Effector memory CD8-positive, alpha-beta T cell (primary cell): ENCODE measurements at places on chromosomes 6 and 20.

- no peak for DNase-seq
Measured at GRCh38 chr20:39660965-39661364, 698.8 kb downstream of the DHX35 start.

DNA sequence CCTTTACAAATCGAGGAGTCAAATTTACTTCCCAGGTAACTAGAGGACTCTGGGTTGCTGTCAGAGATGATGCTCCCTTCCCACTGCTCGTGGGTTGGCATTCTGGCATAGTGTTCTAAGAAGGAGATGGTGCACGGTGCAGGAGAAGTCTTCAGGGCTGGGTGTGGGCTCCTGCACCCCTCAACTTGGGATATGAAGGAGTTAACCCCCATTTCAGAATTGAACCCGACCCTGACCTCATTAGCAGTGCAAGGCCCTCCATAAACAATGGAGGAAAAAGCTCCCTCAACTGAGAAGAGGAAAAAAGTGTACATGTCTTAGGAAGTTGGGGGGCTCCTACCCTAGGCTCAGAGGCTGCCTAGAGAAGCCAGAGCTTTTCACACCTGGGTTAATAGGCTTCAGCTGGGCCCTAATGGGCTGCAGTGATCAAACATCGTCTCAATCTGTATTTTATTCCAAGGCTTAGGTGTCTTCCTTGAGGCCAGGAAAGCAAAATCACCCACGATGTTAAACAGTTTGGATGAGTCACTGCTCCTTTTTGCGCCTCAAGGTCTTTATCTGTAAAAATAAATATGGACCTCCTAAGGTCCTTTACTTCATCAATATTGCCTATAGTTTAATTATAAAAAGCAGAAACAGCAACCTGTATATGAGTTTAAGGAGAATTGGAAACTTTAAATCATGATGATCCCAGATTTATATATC, 29.4 kb downstream of the TFAP2B start:
- DNase-seq: no peak

- DNase-seq: no peak
Measured at GRCh38 chr6:131831886-131832285, 24.1 kb downstream of the ENPP1 start.

- peak; percentile 46 for DNase-seq
Measured at GRCh38 chr6:161076181-161076677, 84.7 kb downstream of the MAP3K4 start.

DNA sequence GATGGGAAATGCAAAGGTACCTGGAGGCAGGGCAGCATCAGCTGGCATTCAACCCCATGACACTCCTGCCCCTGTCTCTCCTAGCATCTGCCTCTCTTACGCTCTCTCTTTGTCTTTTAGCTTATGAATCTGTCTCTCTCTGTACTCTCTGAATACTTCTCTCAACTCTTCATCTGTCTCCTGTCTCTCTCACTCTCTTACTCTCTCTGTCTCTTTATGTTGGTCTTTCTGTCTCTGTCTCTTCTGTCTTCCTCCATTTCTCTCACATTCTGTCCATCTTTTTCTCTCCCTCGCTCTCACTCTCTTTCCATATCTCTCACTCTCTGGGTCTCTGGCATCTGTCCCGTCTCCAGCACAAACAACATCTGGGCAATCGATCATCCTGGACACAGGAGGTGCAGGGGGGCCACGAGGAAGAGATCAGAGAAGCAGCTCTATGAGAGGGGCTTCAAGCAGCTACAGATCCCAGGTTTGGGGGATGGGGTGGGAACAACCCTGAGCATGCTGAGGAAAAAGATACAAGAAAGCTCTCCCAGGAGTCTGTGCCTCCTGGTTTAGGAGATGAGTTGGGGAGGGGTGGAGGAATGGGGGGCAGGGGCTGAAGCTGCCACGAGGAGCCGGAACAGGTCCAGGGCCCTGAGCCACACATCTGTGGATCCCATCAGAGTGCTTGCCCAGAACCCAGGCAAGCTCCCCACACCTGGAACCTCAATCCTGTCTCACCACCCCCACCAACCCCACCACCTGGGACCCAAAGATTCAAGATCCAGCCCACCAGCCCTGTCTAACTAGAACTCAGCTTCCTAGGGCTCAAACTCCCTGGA, 2.4 kb downstream of the COL11A2 start:
- no peak for DNase-seq

GRCh38 chr20:35721621-35722020, 20.4 kb downstream of the RBM39 start:
- DNase-seq: no peak

GRCh38 chr20:39943336-39943735, 745.7 kb downstream of the MAFB start:
- no peak for DNase-seq

DNA sequence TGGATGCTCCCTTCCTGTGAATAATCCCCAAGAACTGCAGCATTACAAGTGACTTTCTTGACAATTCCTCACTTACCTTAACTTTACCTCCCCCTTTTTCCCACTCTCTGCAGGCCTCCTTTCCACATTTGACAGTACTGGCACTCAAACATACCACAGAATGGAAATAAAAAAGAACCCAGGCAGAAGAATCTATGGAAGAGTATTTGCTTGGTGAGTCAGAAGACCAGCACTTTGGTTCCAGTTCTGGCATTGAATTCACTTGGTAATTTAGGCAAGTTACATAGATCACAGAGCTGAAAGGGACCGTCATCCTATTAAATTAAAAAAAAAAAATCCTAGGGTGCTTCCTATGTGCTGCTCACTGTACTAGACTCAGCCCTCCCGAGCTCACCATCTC, 55.0 kb downstream of the BTBD9 start:
- no peak for DNase-seq

DNA sequence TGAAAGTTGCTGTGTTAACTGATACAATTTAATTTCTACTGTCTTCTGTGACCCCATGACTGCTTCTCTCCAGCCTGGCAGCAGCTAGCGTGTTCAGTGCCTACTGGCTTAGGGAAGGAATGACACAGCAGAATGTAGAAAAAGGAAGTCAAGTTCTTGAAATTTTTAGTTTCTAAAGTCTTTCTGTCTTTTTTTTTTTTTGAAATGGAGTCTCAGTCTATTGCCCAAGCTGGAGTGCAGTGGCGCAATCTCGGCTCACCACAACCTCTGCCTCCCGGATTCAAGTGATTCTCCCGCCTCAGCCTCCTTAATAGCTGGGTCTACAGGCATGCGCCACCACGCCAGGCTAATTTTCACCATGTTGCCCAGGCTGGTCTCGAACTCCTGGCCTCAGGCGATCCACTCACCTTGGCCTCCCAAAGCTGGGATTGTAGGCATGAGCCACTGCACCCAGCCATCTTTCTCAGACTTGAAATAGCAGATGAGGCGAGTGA, 39.3 kb downstream of the PCNA start:
- no peak for DNase-seq

- no peak for DNase-seq
Measured at GRCh38 chr6:56386717-56387116, 139.3 kb upstream of the COL21A1 start.

GRCh38 chr20:56348305-56348693, 10.5 kb upstream of the FAM210B start:
- DNase-seq: no peak

- DNase-seq: no peak
Measured at GRCh38 chr6:80771941-80772340, 665.5 kb downstream of the BCKDHB start.

- no peak for DNase-seq
Measured at GRCh38 chr6:35425284-35425683, 26.9 kb upstream of the FANCE start.

DNA sequence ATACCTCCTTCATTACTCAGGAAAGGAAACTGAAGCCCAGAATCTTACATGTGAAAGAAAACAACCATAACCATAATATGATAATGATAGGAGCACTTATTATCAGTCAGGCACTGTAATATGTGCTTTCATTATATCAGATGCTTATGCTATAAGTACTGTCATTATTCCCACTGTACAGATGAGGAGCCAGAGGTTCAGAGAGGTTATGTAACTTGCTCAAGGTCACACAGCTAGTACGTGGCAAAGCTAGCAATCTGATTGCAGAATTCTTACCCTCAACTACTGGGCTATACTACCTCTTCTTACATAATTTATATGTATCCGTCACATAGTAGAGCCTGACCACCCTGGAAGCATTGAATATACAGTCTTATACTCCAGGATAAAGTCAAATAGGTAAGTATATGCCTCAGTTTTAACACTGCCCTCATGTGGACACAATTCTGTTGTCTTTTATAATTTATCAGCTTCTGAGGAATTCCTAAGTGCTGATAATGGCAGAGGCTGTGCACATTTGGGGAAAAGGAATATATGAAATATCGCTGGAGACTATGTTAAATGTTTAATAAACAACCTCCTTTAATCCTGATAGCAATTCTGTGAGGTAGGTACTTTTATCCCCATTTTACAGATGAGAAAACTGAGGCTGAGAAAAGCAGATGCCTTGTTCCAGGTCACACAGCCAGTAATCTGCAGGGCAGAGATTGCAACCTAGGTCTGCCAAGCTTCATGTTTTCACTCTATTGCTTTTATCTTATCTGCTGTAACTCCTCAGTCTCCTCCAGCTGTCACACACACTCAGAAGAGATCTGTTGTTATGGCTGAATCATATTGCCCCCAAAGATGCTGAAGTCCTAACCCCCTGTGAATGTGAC, 13.4 kb downstream of the BCAS1 start:
- no peak for DNase-seq

DNA sequence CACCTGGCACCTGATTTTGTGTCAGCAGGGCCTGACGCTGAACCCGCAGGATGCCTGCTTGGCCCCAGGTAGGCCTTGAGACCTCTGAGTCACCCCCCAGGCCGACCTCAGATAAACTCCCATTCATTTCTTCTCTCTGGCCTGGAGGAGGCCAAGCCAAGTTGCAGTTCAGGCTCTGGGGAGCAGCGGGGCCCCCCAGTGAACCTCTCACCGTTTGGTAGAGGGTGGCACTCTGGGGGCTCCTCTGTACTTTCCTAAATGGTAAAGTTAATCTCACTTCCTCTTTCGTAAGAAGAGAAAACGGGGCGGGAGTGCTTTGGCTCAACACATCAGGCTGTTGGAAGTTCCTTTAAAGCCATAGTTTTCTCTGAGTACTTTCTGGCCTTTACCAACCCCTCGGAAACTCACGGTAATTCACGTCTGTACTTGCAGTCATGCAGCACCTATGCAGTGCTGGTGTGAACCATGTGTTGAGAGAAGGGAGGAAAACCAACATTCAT, 2.8 kb downstream of the SIRPA start:
- no peak for DNase-seq

DNA sequence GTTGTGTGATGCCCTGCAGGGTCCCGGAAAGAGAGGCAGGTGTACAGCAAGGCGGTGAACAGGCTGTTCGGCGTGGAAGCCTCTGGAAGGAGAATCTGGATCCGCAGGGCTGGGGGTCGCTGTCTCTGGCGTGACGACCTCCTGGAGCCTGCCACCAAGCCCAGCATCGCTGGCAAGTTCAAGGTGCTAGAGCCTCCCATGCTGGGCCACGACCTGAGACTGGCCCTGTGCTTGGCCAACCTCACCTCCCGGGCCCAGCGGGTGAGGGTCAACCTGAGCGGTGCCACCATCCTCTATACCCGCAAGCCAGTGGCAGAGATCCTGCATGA, 36.5 kb downstream of the TGM6 start:
- no peak for DNase-seq

GRCh38 chr20:62646851-62647520, 4.7 kb downstream of the SLCO4A1 start:
- DNase-seq: no peak

DNA sequence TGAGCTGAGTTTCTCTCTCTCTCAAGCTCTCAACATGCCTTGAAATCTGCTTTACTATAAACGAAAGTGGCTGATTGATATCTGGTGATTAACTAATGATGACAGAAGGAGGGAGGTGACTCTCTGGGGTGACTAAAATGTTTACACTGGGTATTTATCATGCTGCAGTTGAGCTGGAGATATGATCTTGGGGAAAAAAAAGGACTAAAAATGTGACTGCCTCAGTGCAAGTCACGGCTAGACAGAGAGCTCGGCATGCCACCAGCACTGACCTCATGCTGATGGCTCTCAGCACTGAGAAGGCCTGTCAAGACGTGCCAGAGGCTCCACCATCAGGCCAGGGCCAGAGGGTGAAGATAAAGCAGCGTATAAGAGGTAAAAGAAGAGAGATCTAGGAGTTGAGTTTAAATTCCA, 103.1 kb upstream of the SPACA1 start:
- DNase-seq: no peak

GRCh38 chr6:90701926-90702325, 115.1 kb upstream of the MAP3K7 start:
- no peak for DNase-seq

GRCh38 chr20:19987046-19987445, 30.1 kb upstream of the NAA20 start:
- no peak for DNase-seq

- DNase-seq: no peak
Measured at GRCh38 chr6:161348628-161348994, 74.8 kb upstream of the AGPAT4 start.

DNA sequence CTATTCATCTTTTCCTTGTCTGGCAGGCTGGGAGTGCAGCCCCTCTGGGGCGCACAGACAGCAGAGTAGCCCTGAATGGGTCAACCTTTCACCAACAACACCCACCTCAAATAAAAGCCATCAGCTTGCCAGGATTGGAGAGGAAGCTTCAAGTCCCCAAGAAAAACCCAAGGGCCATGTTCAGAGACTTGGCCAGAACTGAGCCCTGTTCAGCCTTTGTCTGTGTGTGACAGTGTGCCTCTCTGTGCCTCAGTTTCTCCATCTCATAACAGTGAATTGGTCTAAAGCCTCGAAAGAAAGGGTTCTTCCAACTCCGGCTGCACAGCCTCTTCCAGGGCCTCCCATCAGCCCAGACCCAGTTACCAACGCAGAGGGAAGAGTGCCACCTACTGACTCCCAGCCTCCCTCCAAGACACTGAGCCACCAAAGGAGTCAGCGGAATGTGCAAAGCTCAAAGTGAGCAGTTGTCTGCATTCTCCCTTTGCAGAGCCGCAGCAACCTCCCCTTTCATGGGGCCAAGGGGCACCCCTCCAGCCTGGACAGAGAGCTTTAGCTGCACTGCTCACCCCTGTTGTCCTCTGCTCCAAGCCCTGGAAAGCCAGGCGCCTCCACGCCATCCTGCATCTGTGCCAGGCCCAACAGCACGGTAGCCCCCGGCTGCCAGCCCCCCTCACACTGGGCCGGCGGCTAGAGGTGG, 82.7 kb upstream of the TOP1 start:
- no peak for DNase-seq

GRCh38 chr6:27296106-27296783, 15.8 kb downstream of the POM121L2 start:
- no peak for DNase-seq
